SK-N-SH (cell line): ENCODE measurements at places on chromosomes 2 and 18. TPM values are rescaled to one million over a fixed set of nuclear protein-coding genes. Genes with fewer than 3 reads are reported as not detected.

Gene SKOR2
- not detected in 2 replicates for polyA plus RNA-seq

Gene CYP1B1
- polyA plus RNA-seq: 0.08 and 0.20 TPM in 2 replicates

Gene TMEFF2
- polyA plus RNA-seq: 5.4 and 5.8 TPM in 2 replicates

Gene SLC9A2
- polyA plus RNA-seq: not detected in 2 replicates

Gene TDRD15
- not detected in 2 replicates for polyA plus RNA-seq

DNA sequence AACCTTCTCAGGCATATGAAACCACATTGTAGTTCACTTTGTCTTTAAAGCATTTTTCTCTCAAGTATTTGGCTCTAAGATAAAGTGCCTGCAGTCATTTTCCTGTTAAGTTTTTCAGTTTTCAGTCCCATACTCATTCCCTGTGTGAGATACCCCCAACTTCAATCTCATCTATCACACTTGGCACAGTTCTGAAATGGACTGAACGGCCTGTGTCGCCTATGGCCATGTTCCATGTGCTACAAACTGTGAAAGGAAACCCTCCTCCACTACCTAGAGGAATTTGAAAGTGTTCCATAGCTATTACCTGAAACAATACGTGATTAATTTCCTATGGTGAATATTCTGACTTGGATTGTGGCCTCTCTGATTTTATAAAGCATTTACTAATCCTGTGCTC, 319.1 kb downstream of the CTNNA2 start:
- no peak for DNase-seq

Gene FOXI3
- 0.02 TPM in 1 of 2 replicates, not detected in the other for polyA plus RNA-seq

Gene ITGB6
- polyA plus RNA-seq: 0.10 and 0.13 TPM in 2 replicates

Gene SERPINB3
- 0.07 TPM in 1 of 2 replicates, not detected in the other for polyA plus RNA-seq
